ENCODE measurements at places on chromosomes 4 and X. TPM values are rescaled to one million over a fixed set of nuclear protein-coding genes. Genes with fewer than 3 reads are reported as not detected.

HS3ST1 gene
- polyA plus RNA-seq = 6.9 TPM

DNA sequence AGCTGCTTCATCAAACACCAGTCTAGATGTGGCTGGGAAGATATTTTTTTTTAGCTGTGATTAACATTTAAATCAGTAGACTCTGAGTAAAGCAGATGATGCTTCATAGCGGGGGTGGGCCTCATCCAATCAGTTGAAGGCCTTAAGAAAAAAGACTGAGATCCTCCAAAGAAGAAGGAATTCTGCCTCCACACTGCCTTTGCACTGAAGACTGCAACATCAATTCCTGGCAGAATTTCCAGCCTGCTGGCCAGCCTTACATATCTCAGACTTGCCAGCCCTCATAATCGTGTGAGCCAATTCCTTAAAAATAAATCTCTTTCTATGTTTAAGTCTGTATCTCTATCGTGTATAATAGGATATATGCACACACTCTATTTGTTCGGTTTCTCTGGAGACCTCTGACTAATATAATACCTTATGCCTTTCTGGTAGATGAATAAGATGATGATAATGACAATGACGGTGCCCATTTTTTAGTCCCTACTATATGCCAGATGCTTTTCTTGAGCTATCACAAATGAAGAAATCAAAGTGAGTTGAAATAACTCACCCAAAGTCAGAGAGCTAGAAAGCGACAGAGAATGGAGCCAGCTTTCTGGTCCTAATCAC is 66.1 kb upstream of the SOD3 start:
- no peak for DNase-seq

DNA sequence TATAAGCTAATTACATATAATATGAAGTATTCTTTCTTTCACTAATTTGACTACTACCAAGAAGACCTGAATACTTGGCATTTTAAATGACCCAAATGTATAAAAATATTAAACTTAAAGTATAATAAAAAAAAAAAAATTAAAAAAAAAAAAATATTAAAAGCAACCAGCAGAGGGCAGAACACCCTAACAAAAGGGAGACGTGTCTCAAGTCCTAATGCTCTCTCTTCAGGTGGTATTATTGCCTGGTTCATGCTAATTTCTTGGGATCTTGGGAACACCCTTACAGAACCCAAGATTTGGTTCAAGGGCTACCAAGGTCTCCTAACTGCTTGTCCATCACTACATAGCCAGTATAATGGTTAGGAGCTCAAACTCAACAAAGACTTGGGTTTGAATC is 754.8 kb downstream of the RAB28 start:
- peak; percentile 22 for DNase-seq

DNA sequence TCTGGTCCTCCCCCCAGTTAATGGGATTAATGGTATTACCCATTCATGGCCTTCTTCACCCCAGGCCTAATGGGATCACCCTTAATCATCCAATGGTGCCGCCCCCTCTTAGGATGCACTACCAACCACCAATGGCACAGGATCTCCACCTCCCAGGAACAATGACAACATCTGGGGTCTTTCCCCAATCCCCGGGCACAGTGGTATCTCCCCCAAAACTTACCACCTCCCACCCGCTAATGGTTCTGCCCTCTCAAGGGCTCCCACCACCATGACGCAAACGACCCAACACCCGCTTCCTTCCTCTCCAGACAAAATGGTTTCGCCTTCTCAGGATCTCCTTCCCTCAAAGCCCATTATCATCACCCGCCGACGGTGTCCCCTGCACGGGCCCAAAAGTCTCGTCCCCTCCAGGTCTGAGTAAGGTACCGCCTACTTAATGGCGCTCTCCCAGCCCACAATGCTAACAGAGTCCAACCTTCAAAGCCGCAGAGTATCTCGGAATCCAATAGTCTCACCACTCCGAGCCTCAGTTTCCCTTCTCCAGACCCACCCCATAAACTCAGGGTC is 458 bp downstream of the GRIPAP1 start:
- DNase-seq = peak; percentile 20

GAGE12J gene
- not detected for polyA plus RNA-seq

CFAP47 gene
- not detected for polyA plus RNA-seq

MAGEA1 gene
- not detected for polyA plus RNA-seq

GYPB gene
- polyA plus RNA-seq = not detected

- DNase-seq = no peak
Measured at GRCh38 chr4:11743236-11743635, 314.5 kb upstream of the HS3ST1 start.

DNA sequence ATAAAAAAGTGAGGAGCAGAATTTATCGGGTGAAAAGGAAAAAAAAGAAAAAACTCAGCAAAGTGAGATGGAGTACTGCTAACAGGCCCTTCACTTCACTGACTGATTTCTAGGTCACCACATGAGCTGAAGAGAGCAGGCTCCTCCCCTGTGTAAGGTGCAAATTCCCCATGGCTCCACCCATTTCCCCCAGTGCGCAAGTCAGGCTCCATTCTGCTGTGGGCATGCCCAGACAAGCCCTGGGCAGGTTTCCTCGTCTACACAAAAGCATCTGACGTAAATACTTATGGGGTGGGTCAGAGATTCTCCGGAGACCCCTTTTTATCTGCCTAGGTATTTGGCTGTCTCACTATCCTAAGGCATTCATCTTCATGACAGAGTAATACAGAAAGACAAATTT is 157.9 kb downstream of the MAGEB5 start:
- DNase-seq = no peak

- DNase-seq = no peak
Measured at GRCh38 chrX:22125481-22125880, 93.4 kb downstream of the PHEX start.

- no peak for DNase-seq
Measured at GRCh38 chr4:174375422-174375821, 91.7 kb downstream of the CEP44 start.

- peak; percentile 77 for DNase-seq
Measured at GRCh38 chr4:2977211-2978088, 14.1 kb downstream of the GRK4 start.

DNA sequence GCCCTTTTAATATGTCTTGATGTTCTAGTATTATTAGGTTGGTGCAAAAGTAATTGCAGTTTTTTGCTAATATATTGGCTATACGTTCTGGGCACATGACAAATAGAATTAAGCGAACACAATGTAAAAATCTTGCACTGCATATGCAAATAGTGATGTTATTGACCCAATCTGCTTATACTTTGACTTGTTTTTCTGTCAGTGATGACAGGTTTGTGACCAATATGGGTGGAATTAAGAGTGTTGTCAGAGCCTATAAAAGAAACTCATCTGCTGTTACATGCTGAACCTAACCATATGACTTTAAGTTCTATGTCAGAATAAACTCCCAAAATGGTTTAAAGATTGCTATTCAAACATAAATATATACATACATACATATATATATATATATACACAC is 30.7 kb upstream of the HPGD start:
- DNase-seq = no peak

GRCh38 chr4:6974138-6974848 is 64.7 kb downstream of the TBC1D14 start:
- DNase-seq = peak; percentile 90

DNA sequence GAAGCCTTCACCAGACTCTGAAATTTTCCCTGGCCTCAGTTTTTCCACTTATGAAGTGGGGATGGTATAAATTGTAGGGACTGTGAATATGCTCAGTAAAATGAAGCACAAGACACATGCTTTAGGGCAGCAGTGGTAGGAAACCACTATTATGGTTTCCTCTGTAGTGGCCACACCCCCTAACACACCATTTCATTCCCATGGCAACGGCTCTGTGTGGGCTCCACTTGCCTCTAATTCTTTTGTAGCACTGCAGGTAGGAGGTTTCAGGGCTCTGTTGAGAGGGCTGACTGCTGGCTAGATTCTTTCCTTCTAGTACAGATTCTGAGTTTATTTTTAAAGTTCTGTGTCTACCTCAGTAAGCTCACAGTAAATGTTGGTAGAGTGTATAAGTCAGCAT is 3.5 kb upstream of the VMA21 start:
- no peak for DNase-seq
